ENCODE measurements at places on chromosomes 11 and 22.

GRCh38 chr22:28430466-28431025 is 249.1 kb downstream of the TTC28 start:
- no peak for DNase-seq

- DNase-seq = no peak
These were observed 57.2 kb downstream of the PPFIBP2 start for GRCh38 chr11:7570938-7571521.

GRCh38 chr22:47174096-47174495 is 411.6 kb downstream of the TBC1D22A start:
- DNase-seq = peak; percentile 6

DNA sequence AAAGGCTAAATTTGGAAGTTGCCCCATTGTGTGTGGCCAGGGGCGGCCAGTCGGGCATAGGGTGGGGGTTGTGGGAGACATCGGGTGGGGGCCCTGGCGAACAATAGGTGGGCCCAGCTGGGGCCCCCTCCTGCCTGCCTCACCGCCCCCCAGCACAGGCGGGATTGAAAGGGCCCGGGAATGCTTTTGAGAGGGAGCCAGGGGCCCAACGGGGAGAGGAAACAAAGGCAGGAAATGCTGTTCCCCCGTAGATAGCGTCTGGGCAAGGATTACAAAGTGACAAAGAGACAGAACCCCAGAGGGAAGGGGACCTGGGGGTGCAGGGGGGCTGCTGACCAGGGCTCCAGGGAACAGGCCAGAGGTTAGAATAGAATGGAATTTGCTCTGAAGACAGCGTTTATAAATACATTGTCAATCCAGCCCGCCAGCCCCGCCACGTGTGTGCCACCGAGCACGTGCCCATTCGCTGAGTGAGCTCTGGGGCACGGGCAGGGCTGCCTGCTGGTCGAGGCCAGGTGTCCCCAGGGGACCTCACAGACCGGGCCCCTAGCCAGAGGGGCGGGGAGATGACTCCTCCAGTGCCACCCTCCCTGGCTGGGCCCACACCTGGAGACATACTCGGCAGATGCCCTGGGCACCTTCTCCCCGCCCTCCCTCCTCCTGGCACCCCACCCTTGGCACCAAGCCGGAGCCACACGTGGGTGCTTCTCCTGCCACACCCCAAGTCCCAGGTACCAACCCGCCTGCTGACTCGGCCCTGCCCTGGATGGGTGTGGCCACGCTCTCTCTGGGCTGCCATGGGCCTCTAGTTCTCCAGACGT is 9.7 kb downstream of the PDGFB start:
- no peak for DNase-seq

- no peak for DNase-seq
These were observed 147.3 kb downstream of the CCDC34 start for GRCh38 chr11:27215471-27216269.

DNA sequence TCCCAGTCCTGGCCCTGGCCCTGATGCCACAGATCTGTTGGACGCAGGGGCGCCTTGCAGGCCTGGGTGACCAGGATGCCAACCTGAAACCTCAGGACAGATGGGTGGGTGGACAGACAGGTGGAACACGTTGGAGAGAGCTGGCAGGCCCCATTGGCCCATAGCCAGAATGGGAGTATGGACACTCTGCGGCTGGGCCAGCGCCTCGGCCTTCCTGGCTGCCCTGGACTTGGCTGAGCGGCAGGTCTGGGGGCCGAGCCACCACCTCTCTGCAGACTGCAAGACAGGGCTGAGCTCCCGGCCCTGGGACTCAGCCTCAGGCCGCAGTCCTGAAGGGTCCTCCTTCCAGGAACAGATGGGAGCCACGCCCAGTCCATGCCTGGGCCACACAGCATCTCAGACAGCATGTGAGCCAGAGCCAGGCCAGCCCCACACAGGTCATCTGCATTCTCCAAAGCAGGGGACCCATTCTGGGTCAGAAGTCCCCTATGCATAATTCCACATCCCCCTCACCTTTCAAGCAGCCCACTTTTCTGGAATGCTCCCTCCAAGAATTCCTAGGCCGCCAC is 14.1 kb downstream of the WNT7B start:
- DNase-seq = no peak

DNA sequence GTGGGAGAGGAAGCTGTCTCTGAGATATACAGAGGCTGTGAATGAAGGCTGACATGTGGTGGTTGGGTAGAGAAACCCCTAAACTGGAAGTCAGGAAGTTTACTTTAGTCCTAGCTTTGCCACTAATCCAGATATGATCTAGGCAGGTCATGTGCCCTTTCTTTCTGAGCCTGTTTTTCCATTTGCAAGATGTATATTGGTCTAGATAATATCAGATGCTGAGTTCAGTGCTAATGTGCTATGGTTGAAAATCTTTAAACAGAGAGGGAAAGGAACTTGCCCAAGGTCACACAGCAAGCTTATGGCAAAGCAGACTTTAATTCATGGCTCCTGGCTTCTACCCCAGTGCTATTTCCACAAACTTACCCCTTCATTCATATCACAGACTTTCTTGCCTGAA is 25.7 kb upstream of the TPBGL start:
- DNase-seq = no peak

DNA sequence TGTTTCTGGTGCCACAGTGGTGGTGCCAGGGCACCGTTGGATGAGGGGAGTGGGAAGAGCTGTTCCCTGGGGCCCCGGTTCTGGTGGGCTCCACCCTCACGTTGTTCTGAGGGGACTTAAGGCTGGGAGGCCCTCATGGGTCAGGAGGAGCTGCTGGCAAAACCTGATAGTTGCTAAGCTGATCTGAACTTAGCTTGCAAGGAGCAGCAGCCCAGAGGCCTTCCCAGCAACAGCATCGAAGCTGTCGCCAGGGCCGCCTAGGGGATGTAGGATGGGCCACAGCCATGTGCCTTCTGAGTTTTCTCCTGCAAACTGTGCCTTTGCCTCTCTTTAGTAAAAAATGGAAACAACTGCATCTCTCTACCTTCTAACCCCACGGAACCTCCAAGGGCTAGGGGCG is 240.2 kb downstream of the TBC1D22A start:
- no peak for DNase-seq

- no peak for DNase-seq
These were observed 4.2 kb downstream of the NOX4 start for GRCh38 chr11:89487016-89487415.

DNA sequence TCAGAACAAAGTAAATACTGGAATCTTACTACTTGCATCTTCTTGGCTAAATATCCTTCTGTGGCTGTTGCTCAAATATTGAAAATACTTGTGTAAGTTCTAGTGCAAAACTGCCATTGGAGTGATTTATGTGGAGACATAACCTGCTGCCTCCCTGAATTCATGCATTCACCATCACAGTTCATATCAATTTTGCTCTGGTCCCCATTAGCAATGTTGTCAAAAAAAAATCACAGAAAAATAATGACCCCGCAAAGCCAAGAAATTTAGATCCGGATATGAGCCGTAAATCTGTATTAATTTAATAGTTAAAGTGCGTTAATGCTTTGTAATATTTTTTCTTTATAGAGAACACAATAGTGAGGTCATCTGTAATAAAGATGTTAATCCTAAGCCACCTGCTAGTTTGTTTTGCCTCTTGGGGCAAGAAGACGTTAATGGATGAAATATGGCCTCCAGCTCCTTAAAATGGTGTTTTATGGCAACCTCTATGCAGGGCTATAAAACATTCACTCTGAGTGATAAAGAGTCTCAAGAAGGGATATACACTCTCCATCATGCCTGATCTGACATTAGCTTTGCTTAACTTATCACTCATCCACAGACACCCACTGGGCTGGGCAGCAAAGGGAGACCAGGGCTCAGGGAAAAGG is 255.9 kb downstream of the INSC start:
- no peak for DNase-seq

DNA sequence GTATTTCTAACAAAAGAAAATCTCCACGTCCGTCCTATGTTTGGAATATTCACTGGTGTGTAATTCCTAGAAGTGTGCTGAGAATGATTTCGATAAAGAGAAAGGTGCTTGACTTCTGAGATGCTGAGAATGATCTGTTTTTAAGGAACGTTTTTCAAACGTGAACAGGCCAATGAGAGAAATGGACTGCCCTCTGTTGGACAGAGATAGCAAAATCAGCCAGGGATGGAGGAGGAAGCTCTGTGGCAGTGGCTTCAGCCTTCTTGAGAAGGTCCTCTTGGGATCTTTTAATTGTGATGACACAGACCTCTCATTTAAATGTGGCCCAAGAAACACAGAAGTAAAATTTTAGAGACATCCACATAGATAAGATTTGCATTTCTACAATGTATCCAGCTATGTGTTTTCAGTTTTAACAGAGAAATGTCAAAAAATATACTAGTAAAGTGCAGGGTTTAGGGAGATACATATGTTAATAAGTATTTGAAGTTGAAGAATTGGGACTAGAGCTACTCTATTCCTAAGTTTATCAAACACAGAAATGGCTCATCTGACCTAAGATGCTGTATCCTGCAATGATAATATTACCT is 84.0 kb upstream of the RCN1 start:
- DNase-seq = no peak

GRCh38 chr22:50184004-50184901 is 1.5 kb upstream of the TRABD start:
- no peak for DNase-seq

GRCh38 chr11:109304159-109304558 is 117.8 kb upstream of the C11orf87 start:
- DNase-seq = no peak

DNA sequence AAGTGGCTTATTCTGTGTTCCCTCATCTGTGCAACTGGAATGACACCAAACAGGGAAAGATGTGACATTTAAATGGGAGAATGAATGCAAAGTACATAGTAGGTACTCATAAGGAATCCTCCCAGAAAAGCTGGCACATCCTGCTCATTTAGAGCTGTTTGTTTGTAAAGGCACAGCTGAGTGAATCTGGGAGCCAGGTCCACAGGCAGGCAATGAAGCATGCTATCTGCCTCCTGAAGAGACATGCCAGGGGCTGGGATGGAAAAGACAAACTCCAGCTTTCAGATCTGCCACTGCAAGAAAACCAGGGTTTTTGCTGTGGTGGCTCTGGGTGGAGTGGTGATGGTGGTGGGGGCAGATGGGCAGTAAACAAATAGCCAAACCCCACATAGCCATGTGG is 150.1 kb downstream of the TENM4 start:
- no peak for DNase-seq

GRCh38 chr22:49204599-49205482 is 622.8 kb downstream of the BRD1 start:
- no peak for DNase-seq

DNA sequence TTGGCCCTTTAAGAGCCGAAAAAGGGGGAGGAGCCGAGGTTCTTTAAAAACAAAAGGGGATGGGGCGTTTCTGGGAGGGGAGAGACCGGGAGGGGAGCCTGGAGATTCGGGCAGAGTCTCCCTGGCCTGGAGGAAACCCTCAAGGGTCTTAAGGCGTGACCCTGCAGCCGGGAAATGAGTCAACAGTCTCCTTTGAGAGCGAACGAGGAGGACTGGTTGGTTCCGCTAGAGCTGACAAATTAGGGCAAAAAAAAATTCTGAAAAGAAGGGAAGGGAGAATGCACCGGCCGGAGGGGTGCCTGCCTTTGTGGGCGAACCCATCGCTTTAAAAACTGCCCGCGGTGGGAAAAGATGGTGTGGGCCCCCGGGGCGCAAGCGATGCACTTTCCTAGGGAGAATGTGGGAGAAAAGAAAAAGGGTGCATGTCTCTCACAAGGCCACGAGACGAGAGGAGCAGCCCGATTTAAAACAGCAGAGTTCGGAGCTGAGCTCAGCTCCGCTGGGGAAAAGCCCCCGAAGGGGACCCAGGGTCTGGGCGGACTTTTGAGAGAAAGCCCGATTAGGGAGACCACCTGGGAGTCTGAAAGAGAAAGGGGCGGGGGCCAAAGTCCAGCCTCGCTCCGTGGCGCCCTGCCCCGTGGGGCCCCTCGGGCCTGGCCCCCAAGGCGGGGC is 874 bp downstream of the ZFTA start:
- peak; percentile 44 for DNase-seq

DNA sequence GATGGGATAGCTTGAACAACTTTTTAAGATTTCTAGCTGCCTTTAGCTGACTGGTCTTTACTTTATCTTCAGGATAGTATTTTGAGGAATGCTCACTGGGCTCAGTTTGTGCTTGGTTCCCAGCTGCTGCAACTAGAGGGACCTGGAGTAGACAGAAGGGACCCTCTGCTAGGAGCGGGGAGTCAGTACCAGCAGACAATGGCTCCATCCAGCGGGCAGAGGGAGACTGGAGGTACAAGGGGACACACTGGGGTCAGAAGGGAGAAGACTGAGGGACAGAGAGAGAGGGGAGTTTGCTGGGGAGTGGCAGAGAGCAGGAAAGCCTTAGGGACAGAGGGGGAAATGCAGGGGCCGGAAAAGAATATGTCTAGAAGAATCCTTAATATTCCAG is 22.0 kb upstream of the ACER3 start:
- no peak for DNase-seq

DNA sequence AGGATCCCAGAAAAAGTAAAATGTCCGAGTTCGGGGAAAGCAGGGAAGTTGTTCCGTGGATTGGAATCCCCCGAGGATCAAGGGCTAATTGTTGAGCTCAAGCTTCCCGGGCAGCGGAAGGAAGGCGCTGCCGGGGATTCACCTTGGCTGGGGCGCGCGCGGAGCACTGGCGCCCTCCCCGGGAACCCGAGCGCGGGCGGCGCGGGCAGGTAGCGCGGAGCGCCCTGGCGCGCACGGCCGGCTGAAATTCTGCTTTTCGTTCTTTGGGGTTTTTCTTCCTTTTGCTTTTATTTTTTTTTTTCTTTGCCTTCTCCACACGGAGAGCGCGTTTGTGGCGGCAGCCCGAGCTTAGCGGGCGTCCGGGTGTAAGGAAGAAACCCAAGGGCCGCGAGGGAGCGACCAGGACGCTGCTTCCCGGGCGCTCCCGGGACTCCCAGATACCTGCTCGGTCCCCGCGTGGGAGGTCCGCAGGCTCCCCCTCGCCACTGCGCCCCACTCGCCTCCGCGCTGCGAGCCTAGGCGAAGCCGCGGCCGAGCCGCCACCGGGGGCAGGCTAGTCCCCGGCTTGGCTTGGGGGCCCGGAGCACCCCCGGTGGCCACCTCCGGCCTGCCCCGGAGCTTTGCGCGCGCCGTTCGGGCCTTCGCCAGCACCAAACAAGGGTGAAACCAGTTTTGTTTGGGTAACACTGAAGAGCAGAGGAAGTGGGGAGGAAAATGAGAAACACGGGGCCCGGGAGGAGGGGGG is 4.8 kb upstream of the IGF2 start:
- no peak for DNase-seq

- DNase-seq = no peak
These were observed 40.6 kb downstream of the BARX2 start for GRCh38 chr11:129416080-129416820.

GRCh38 chr11:19389787-19390303 is 149.1 kb upstream of the E2F8 start:
- no peak for DNase-seq

- DNase-seq = no peak
These were observed 188.9 kb downstream of the BCR start for GRCh38 chr22:23369054-23369685.

DNA sequence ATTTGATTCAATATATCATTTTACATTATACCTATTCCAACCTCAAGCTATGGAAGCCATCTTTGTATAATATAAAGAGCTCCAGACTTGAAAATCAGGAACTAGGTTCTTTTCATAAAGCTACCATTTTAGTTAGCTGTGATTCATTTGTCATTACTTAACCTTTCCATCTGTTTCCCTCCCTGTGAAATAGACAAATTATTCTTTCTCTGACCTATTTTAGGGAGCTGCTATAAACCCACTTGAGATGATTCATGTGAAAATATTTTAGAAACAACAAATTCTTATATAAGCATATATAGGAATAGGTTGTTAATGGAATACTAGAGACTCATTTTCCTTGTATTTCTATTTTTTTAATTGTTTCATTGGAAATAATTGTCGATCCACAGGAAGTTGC is 1012.1 kb downstream of the OPCML start:
- DNase-seq = no peak

- DNase-seq = no peak
These were observed 195.7 kb upstream of the API5 start for GRCh38 chr11:43116071-43116470.

All from activated T-cell treated with anti-CD3 and anti-CD28 coated beads, Interleukin-2, amount 50 U/mL, for 1 hour (primary cell).